ENCODE measurements at places on chromosomes 7 and 10.
A peak's percentile ranks its signal among the peaks of the same experiment; 100 is the strongest.

- DNase-seq = no peak
Measured at GRCh38 chr7:94540428-94540827, 30.8 kb downstream of the CASD1 start.

- peak; percentile 7 for DNase-seq
Measured at GRCh38 chr10:29304264-29304994, 15.6 kb downstream of the LYZL1 start.

DNA sequence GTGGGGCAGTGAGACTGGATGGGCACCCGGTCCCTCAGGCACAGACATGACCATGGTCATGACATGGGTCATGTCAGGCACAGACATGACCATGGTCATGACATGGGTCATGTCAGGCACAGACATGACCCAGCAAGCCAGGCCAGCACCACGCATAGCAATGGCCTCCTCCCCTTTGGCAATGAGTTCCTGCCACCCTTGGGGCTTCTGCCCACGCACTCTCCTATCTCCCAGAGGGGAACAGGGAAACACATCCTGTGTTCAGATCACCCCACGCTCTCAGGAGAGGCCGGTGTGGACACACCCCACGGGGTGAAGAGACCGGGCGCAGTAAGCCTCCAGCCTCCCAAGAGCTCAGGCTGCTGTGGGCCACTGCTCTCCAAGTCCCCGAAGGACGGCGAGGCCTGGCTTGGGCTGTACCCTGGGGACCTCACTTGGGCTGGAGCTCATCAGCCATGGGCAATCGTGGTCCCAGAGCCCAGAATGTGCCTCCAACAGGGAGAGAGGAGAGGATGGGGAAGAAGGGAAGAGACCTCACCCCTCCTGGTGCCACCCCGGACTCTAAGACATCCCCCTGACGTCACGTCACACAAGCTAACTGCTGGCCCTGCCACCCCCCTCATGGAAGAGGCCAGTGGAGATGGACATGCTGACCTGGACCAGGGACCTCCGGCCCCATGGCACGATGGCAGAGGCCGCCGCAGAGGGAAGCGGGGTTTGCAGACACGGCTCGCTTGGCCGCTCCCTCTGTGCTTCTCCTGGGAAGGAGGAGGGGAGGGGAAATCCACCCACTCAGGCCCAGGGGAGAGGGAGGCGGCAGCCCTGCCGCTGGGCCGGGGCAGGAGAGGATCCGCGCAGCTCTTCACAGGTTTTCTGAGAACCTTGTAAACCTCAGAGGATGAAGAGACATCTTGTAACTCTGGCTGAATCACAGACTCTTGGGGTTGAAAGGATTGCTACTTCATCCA lies 269.6 kb downstream of the ELFN1 start:
- DNase-seq = no peak

GRCh38 chr10:3735175-3735574 lies 49.8 kb downstream of the KLF6 start:
- no peak for DNase-seq

GRCh38 chr7:134290286-134290685 lies 26.4 kb downstream of the SLC35B4 start:
- DNase-seq = no peak

DNA sequence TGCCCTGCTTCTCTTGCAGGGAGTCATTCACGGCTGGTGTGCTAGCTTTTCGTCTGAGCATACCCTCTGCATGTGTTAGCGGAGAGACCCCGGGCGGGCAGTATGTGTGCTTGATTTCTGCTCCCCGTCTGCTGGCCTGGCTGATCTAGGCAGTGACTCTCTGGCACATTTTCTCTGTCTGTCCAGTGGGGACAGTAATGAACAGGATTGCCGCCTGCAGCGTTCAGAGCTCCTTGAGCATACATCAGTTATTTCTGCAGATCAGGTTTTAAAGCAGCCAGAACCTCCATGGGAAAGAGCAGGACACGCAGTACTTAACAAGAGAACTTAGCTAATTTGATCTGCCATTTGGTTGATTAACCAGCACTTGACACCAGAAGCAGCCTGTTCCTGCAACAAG lies 242.5 kb downstream of the CELF2 start:
- DNase-seq = no peak

- DNase-seq = no peak
Measured at GRCh38 chr10:20058135-20058534, 241.9 kb downstream of the PLXDC2 start.

DNA sequence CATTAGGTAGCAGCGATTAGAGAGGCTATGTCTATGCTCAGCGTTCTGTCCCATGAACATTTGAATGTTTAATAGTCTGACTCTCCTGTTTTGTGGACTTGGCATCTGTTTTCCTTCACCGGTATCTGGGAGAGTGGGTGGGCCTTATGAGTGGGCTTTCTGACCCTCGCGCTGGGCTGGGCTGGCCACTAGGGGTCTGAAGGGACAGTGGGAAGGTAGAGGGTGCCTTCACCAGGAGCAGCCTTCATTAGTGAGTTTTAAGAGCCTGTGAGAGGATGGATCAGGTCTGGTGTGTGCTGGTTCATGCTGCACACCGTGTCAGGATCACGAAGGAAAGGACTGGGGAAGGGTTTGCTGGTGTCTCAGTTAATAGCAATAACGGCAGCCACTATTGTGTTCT lies 33.4 kb downstream of the DCLRE1A start:
- no peak for DNase-seq

GRCh38 chr7:157405914-157406810 lies 69.4 kb downstream of the DNAJB6 start:
- DNase-seq = no peak

DNA sequence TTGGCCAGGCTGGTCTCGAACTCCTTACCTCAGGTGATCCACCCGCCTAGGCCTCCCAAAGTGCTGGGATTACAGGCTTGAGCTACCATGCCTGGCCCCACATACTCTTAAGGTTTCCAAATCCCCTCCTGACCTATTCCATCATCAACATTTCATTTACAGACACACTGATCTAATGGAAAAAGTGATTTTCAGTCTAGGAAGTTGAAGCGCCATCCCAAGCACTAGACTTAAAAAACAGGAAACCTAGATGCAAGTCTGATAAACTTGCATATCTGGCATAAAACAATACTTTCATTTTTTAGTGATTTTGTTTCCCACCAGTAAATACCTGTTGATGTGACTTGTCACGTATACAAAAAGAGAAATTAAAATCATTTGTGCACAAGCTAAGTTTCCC lies 44.0 kb downstream of the DNMBP start:
- no peak for DNase-seq

GRCh38 chr10:45555795-45556194 lies 116.8 kb downstream of the ZFAND4 start:
- DNase-seq = no peak

DNA sequence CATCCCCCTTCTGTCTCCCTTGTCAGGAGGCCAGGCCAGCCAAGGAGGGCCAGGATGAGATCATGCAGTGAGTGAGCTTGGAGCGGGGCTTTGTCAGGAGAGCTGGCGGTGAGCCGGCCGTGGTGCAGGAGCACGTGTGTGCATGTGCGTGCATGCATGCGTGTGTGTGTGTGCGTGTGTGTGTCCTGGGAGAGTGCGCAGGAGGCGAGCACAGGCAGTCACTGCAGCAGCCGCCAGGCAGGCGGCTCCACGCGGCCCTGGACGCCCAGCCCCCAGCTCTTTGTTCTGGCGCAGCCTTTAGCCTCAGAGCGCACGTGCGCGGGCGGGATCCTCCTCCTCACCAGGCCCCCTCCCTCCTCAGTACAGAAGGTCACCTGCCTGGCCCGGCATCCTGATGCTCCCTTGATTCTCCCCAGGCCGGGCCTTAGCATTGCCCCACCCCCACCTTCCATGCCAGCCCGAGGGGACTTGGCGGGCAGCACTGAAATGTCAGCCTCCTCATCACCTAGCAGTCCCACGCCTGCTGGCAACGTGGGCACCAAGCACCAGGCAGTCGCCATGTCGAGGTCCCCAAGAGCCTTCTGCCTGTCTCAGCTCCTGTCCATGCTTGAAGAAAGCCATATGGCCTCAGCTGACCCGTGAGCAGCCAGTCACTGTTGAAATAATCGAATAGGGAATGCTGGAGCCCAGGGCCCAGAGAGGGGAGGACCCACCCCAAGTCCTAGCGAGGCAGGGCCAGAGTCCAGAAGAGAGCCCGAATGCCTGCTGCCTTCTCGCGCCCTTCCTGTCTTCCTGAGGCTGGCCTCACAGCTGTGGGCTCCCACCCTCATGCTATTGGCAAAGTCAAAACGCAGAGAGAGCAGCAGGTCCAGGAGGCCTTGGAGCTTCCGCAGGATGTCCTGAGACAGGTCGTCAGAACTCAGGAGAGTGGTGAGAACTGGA lies 125.9 kb upstream of the PPIF start:
- no peak for DNase-seq

DNA sequence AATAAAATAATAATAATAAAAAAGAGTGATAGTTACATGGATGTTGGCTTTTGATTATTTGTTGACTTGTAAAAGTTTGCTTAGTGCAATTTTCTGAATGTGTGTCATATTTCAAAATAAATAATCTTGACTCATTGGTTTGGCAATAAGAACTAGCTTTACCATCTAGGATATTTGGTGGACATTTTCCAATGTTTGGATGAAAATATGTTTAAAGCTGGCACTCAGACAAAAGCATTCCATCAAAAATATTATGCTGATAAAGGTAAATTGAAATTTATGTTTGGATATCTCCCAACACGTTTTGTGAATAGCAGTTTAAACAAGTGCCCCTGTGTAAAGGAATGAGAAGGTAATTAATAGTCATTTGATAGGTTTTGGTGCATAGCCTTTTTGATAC lies 62.5 kb upstream of the KCNMA1 start:
- no peak for DNase-seq

DNA sequence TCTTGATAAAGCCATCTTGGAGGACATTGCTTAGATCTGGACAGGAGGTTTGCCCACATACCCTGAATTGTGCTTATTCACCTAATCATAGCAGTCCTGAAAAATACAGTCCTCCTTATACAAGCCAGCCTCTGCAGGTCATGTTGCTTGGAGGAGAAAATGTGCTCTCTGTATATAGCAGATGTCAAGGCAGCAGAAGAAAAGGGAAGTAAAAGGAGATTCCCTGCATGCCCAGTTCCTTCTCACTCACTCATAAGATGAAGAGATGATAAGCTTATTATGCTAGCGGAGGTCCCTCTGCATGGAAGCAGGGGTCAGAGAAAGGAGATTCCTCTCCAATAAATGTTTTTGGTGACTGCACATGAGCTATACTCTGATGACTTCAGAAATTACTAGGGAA lies 458.8 kb upstream of the ZMIZ1 start:
- DNase-seq = no peak

GRCh38 chr10:60714233-60714632 lies 64.0 kb upstream of the CDK1 start:
- no peak for DNase-seq

DNA sequence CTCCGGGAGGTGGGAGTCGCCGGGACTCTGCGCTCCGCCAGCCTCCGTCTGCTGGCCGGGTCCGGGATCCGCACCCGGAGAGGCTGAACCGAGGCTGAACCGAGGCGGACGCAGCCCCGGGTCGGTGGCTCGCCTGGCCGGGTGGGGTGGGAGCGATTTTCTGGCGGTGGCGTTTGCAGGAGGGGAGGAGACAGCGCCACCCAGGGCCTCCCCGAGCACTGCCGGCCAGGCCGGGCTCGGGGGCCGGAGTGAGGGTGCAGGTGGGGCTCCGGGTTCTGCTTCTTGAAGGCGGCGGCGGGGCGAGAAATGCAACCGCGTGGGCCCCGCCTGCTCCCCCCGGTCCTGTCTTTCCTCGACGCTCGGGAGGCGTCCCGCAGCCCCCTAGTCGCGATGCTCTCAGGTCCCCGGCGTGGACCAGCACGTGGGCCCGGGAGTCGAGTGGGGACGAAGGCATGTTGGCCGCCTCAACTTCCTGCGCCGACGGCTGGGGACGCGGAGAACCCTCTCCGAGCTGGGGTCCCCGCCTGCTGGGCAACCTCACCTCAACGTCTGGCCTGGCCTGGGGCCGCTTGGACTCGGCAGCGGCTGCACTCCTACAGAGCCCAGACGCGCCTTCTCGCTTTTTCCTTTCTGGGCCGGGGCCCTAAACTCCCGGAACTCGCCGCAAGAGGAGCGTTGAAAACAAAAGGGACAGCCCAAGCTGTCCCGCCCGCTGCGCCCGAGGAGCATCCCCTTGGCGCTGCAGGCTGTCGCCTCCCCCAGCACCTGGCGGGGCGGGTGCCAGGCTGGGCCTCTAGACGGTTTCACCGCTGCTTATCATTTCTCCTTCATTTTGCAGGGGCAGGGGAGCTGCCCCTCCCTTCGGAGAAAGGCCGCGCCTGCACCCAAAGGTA lies 25.2 kb upstream of the VAX1 start:
- no peak for DNase-seq

GRCh38 chr7:42831006-42831717 lies 80.7 kb downstream of the C7orf25 start:
- no peak for DNase-seq

DNA sequence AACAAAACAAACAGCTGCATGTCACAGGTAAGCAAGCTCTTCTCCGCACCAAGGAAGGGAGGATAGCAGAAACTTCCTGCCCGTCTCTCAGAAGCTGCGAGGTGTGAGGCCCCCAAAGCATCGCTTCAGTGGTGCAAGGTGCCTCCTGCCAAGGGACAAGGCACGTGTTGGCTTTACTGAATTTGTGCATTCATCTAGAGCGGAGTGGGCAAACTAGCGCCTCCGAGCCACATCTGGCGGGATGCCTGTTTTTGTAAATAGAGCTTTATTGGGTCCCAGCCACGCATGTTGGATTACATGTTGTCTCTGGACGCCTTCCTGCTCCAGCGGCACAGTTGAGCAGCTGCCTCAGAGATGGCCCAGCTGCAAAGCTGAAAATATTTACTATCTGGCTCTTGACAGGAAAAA lies 27.7 kb downstream of the PHYH start:
- peak; percentile 12 for DNase-seq

- DNase-seq = no peak
Measured at GRCh38 chr10:13056456-13057077, 43.4 kb upstream of the OPTN start.

DNA sequence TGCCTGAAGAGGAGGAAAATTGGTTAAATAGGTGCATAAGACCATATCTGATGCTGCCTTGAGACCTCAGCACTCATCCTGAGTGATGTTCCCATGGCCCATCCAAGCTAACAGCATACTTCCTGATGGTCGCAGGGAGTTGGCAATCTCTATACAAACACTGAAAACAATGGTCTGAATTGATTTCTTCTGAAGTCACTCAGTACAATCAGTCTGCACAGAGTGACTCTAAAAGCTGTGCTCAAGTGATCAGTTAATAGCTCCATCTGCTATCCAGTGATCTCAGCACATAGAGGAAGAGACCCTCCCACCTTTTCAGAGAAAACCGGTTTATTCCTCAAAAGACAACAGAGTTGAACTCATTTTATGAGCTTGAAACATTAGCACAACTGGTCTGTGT lies 3.9 kb downstream of the PPP1R17 start:
- no peak for DNase-seq
